ENCODE measurements at places on chromosomes 4 and X.

DNA sequence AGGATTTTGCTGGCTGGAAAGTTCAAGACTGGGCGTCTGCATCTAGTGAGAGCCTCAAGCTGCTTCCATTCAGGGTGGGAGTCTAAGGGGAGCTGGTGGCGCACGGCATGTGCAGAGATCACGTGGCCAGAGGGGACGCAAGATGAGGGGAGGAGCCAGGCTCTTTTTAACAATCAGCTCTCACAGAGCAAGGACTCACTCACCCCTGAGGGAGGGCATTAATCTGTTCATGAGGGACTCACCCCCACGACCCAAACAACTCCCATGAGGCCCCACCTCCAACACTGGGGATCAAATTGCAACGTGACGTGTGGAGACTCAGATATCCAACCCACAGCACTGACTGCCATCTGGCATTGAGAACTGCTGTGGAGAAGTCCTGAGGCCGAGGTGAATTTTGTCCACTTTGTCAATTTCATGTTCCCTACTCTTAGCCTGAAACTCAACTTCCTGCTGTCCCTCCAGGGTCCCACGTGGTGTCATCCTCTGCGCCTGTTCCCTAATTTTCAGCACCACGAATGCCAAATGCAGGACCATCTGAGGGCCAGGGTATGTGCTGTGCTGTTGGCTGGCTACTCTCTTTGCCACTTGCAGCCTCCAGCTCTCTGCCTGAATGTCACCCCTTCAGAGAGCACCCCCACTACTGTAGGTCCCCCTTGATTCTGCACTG, 5.6 kb downstream of the ZFP92 start:
- no peak for DNase-seq

DNA sequence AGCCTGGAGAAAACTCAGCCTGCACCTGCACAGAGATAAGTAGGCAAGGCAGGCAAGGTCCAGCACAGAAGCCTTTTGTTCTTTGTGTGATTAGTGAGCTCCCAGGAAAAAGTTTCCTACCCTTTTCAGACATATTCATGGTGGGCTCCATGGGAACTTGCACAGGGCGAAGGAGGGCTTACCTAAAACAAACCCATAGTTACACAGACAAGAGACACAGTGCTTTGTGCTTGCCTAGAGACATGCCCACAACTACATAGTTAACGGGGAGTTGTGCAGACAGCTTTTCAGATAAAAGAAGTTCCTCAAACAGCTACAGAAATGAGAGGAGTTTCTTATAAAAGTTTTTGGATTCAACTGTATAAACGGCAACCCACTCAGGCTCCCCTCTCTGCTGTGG, 180.5 kb downstream of the GLUD2 start:
- no peak for DNase-seq

DNA sequence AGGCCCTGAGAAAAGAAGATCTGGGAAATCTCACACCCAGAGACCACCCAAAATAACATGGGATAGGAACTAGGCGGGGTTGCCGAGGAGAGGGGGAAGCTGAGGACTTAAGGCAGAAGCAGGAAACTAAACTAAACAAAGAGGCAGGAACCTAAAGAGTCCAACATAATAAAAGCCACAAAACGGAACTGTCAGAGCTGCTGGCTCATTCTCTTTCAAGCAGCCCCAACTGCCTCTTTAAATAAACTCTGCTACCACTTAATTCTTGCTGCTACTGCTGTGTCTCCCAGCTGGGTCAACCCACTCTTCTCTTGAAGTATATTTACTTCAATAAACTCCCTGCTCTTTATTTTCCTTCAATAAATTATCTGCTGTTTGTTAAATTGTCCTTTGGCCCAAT, 44.5 kb downstream of the MAGEB16 start:
- no peak for DNase-seq

GRCh38 chr4:122900314-122900713, 22.1 kb downstream of the NUDT6 start:
- no peak for DNase-seq

GRCh38 chrX:136067966-136068365, 79.4 kb upstream of the FHL1 start:
- DNase-seq = no peak

- DNase-seq = no peak
Measured at GRCh38 chr4:11005300-11005699, 320.7 kb upstream of the CLNK start.

- no peak for DNase-seq
Measured at GRCh38 chr4:80179637-80180161, 17.6 kb upstream of the PRDM8 start.

- no peak for DNase-seq
Measured at GRCh38 chr4:85898231-85898630, 423.3 kb downstream of the ARHGAP24 start.

Measured in stromal cell of bone marrow (primary cell).